ENCODE measurements at places on chromosomes 16 and 17.

DNA sequence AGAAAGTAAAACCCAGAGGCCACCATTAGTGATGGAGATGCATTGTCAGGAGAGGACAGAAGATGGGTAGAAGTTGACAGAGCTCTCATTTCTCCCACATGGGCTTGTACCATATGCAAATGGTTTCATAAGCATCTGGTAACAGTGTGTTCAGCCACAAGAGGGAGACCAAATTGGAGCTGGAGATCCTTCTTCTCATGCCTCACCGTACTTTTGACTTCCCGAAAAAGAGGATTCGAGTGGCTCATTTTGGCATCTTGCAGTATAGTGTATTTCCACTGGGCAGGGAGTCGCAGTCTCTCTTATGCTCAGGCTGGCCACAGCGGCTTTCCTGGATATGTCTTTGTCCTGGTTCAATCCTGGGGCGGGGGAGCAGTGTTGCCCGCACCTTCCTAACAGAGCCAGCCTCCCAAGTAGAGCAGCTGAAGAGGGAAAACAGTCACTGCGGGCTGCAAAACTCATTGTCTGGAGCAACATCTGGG, 23.8 kb downstream of the TBC1D3B start:
- no peak for DNase-seq

DNA sequence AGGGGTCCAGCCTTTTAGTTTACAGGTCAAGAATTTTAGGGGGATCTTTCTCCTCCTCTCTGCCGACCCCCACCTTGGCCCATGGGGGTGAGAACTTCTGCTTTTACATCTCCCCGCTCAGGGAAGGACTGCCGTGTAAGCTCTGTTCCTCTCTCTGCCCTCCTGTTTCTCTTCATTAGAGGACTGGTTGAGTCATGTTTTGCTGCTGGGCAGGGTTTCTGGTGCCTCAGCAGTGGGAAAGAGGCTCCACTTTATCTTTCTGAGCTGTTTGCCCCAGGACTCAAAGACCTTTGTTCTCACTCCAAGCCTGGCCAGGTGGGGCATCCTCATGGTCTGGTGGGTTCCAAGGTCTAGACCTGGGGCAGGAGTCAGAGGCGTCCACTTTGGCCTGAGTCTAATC, 93.0 kb downstream of the UTP18 start:
- DNase-seq: no peak

- no peak for DNase-seq
These were observed 8.7 kb upstream of the FZD2 start for GRCh38 chr17:44548376-44549230.

DNA sequence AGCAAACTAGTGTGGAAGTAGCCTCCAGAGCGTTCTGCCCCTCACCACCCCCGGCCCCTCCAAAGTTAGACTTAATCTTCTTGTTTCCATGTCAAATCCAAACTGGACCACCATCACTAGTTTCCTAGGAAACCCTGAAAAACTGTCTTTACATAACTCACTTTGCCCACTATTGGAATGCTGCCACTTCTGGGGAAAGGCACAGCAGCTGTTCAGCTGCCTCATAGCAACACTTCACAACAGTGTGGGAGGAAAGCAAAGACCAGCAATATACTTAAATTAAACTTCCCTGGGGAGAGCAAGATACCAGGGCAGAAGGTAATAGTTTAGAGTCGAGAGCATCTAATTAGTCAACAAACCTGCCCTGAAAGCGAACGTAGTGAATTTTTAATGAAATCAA, 452.2 kb downstream of the KCNJ2 start:
- no peak for DNase-seq

GRCh38 chr17:11438673-11439072, 159.6 kb upstream of the DNAH9 start:
- DNase-seq: no peak

GRCh38 chr17:20315311-20315710, 152.0 kb downstream of the LGALS9B start:
- DNase-seq: no peak

DNA sequence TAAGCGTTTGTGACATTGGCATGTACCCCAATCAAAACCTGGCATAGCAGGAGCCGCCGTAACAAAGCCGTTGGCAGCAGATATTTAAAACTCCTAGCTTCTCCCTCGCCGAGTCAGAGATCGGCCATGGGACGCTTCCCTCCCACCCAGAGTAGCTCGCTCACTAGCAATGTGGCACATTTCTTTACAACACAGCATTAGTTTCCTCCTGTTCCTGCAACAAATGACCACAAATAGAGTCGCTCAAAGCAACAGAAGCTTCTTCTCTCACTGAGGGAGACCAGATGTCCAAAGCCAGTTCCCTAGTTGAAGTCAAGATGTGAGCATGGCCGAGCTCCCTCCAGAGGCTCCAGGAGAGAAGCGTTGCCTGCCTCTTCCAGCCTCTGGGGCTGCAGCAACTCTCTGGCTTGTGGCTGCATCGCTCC, 106.7 kb downstream of the RBFOX3 start:
- no peak for DNase-seq

- no peak for DNase-seq
These were observed 33.3 kb upstream of the DLX4 start for GRCh38 chr17:49935526-49936210.

GRCh38 chr16:84143784-84144199, 1.2 kb downstream of the HSDL1 start:
- no peak for DNase-seq

- no peak for DNase-seq
These were observed 3.0 kb downstream of the FMNL1 start for GRCh38 chr17:45224671-45225050.

DNA sequence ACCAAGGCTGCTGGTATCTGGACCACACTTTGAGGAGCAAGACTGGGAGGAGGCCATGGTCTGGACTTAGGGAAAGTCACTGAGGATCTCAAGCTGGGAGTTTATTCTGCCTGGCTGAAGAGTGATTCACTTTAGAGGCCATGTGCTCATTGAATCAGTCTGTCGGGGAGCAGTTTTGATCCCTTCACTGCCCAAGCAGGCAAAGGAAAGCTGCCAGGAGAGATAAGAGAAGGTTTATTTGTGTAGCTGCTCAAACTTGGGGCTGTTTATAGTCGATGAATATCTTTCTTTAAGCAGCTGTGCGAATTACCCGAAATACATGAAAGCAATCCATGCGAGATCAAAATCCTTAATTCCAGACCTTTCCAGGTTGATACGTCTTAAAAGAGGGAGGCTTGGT, 544.4 kb upstream of the EEF2KMT start:
- DNase-seq: no peak

- DNase-seq: no peak
These were observed 7.7 kb upstream of the ITGAE start for GRCh38 chr17:3808701-3809100.

DNA sequence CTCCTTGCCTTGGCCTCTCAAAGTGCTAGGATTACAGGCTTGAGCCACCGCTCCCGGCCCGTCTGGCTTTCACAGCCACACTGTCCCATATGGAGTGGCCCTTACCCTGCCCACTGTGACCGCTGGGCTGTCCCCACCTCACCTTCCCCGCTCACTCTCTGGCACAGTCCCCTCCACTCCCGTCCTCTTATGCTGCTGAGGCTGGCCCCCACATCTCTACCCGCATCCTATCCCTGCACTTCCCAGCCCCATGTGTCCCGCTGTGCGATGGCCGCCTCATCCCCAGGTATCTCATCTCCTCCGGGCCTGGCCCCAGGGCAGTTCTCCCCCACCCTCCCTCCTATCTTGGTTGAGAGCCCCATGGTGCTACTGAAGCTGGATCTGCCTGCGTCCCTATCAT, 93.2 kb downstream of the PGS1 start:
- DNase-seq: no peak

GRCh38 chr16:15491411-15491810, 57.0 kb downstream of the BMERB1 start:
- DNase-seq: no peak

DNA sequence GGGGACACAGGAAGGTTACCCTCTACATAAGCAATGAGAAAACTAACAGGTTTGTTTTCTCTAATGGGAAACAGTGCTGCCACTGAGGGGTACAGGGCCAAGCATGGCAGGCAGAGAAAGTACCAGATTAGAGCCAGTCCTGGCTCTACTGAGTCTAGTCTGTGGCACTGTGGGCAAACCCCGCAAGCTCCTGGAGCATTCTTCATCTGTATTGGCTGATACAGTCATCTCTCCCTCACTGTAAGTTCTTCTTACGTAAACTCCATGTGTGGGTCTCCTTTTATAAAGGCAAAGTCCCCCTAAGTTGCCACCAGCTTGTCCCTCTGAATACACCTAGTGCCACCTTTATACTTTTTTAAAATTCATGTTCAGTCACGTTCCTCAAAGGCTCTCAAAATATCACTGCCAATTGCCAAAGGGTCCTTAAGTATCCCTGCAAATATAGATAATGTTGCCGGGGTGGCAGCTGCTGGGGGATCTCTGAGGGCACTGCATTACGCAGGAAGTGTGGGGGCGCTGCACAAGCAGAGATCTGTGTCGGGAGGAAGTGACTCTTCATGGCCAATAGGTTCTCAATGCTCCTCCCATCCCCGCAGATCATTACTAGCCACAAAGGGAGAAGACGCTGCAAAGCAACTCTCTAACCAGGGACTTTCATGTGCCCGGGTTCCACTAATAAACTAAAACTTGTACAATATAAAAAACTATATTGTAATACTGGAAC, 18.8 kb downstream of the XPO6 start:
- DNase-seq: peak; percentile 34

DNA sequence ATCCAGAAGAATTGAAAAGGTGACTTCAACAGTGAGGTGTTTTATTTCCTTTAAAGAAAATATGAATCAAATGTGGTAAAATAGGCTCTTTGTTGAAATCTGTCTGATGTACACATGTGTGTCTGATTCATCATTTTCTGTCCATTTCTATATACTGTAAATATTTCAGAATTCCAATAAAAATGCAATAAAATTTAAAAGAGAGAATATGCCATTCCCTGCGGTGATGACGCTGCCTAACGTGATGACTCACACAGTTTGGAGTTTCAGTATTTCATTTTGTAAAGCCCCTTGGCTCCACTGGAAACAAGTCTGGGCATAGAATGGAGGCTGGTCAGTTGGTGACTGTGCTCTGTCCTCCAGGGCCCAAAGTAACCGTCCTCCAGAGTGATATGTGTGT, 482.5 kb upstream of the CDH5 start:
- no peak for DNase-seq

DNA sequence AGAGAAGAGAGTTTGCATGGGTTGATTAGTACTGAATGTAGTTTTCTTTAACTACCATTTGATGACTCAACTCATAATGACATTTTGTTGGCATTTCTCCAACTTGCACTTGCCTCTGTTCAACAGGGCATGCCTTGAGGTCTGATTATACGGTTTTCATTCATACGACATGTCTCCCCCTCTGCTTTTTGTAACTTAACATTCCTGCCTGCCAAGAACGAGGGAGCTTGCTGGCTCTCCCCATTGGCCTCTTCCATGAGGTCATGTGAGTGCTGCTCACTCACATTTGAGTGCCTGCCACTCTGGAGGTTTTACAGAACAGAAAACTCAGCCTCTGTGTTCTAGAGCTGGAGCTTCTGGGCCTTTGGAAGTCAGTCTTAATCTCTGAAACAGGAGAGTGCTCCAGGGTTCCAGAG, 19.7 kb downstream of the MAP2K6 start:
- no peak for DNase-seq

DNA sequence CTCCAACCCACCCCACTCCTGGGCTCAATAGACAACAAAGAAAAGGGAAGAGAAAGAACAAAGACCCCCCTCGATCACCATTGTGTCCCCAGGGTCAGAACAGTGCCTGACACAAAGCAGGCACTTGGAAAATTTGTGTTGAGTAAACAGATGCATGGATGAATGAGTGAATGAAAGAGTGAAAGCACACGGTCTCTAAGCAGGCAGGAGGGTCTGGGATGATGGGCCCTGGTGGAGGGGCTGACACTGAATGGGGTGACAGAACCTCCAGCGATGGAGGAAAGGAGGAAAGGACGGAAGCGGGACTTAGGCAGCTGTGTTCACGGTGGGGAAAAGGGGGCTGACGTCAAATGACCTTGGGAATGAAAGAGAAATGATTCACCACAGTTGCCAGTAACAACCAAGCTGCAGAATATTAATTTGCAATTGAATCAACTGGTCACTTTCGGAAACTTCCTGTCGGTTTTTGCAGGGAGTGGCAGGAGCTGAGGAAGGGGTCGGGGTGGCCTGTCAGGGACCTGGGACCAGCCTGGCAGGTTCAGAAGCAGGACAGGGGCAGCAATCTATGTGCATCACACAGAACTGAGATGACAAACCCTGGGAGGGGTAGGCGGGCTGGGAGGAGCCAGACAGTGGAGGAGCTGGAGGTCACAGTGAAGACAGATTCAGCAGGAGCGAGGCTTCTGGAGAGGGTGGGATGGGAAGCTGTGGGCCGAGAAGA, 6.7 kb upstream of the GAST start:
- no peak for DNase-seq

GRCh38 chr17:31533546-31534155, 142.2 kb downstream of the RAB11FIP4 start:
- DNase-seq: no peak

- no peak for DNase-seq
These were observed 3.4 kb downstream of the TRAF4 start for GRCh38 chr17:28747051-28747691.

DNA sequence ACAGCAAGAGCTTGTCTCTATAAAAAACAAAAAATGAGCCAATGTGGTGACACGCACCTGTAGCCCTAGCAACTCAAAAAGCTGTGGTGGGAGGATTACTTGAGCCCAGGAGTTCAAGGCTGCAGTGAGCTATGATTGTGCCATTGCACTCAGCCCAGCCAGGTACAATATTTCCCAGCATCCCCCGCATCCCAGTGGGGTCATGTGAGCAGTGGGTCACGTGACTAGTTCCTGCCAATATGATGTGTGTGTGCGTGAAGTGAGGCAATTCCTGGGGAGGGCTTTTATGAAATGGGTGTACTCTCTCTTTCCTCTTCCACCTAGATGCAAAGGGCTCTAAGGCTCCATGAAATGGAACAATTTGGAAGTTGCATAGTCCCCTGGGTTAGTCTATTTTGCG, 81.3 kb downstream of the GSG1L start:
- no peak for DNase-seq

- no peak for DNase-seq
These were observed 29.1 kb downstream of the MBTPS1 start for GRCh38 chr16:84087466-84088151.

DNA sequence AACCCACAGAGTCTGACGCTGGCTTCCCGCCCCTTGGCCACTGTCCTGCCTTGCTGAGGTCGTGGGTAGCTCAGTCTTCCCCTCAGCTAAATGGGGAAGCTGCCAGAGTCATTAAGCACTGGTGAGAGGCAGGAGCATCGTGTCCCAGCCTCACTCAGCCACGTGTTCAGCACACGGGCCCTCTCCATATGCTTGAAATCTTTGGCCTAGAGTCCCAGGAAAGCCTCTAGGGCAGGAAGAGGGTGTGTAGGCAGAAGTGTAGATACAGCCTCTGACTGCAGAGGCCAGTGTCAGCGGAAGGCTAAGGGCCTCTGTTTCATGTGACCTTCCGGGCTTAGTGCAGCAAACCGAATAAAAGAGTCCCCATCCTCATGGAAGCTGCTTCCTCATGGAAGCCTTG, 4.1 kb downstream of the DHODH start:
- no peak for DNase-seq

DNA sequence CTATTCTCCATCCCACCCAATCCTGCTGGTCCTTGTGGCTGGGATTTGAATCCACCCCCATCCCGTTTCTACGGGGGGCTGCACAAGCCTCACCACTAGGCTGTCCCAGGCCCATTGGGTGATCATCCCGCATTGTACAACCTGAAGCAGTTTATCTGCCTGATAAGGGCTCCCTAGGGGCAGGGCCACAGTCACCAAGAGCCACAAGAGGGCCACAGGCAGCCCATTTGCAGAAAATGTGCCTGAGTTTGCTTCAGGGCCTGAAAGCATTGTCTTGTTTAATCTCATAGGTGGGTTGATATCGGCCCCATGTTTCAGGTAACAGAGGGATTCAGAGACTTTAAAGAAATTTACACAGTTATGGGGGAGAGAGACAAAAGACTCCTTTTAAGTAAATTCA, 245.0 kb downstream of the CPPED1 start:
- no peak for DNase-seq

All from stimulated activated CD8-positive, alpha-beta memory T cell treated with anti-CD3 and anti-CD28 coated beads, Interleukin-4, amount 100 ng/mL, for 1 hour (primary cell).